ENCODE measurements at places on chromosomes 2 and 18. TPM values are rescaled to one million over a fixed set of nuclear protein-coding genes. Genes with fewer than 3 reads are reported as not detected.

DNA sequence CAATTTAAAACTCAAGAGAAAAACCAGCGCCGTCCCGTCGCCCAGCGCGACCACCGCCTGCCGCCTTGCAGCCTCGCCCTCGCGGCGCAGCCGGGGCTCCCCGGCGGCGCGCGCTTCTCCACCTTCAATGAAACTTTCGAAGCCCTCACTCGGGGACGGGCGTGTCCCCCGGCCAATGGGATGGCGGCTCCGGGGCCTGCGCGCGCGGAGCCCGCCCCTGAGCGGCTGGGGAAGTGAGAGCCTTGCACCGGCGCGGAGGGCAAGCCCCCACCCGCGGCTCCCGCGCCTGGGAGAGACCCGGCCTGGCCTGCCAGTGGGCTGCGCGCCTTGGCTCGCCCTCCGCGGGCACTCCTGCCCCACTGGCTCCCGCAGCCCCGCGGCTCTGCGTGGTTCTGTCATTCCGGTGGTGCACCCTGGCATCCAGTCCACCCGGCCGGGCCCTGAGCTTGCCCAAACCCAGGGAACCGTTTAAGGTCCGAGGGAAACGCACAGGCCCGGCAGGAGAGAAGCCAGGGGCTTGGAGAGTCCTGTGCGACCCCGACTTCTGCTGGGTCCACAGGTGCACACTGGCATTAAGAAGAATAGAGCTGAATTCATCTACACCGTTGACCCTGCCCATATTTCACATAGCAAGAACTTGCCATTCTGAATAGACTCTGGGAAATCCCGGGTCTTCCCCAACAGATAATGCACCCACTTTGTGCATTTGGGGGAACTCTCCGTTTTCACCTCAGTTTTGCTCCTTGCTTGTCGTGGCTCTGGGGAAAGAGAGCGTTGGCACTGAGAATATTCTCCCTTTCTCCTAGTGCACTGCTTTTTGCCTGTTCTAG, at the start of gene PIEZO2:
PIEZO2 (minus strand) TSS at position 129 of the 830 bp plus-strand sequence. CDS start 981 bp downstream, outside the sequence.
- DNase-seq: peak; percentile 65

- peak; percentile 54 for DNase-seq
Measured at GRCh38 chr18:68447286-68447685, 267.6 kb downstream of the TMX3 start.

DNA sequence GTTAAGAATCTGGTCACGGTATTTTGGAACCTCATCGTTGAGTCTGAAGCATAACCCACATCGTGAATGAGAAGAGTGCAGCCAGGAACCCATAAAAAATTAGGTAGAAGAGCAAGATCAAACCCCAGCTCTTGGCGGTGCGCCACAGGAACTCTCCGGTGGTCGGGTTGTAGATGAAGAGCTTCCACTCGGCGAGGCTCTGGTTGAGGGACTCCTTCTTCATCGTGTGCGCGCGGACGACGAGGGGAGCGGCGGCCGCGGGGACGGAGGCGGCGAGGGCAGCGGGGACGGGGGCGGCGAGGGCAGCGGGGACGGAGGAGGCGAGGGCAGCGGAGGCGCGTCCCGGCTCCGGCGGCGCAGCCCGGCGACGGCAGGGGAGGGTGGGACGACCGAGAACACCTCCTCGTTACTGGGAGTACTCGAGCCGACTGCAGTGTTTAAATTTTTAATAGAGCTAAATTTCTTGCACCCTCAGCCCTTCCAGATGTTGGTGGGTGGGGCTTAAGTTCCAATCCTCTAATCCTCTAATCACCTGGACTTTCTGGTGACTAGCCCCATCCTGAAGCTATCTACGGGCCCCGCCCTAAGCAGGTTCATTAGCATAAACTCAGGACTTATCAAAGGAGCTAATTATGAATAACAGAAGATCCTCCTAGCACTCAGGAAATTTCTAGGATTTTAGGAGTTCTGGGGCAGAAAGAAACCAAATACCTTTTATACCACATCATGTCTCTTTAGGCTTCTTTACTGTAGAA, 20.4 kb upstream of the PAPOLG start:
- no peak for DNase-seq

DNA sequence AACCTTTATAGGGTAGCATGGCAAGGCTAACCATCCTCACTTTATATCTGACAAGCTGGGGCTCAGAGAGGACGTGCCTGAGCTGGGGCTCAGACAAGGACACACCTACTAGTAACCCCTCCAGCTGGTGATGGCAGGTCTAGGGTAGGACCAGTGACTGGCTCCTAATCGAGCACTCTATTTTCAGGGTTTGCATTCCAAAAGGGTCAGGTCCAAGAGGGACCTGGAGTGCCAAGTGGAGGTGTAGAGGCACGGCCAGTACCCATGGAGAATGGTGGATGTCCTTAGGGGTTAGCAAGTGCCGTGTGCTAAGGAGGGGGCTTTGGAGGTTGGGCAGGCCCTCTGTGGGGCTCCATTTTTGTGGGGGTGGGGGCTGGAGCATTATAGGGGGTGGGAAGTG, 1.2 kb upstream of the DES start:
- DNase-seq: no peak

- DNase-seq: no peak
Measured at GRCh38 chr2:26924731-26925099, 45.7 kb upstream of the MAPRE3 start.

GRCh38 chr2:225002039-225002655, 40.1 kb downstream of the DOCK10 start:
- DNase-seq: peak; percentile 78

DNA sequence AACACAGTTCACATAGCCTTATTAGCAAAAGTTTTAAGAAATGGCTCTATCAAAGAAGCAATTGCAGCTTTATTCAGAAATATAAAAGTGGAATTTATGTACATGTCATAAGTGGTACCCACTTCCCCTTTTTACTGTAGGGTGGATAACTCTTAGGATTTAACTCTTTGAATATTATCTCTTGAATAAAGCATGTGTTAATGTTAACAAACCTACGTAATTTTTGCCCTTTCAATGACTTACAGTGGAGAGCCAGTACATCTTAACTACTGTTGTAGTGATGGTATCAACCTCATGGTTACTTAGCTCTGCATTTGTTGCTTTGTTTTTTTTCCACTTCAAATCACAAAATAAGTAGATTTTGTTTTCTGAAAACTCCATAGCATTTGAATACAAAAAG, 8.8 kb downstream of the NABP1 start:
- DNase-seq: no peak

- no peak for DNase-seq
Measured at GRCh38 chr2:132884705-132885104, 214.7 kb upstream of the LYPD1 start.

GRCh38 chr2:193523662-193524061, 1328.9 kb upstream of the TMEFF2 start:
- DNase-seq: no peak

DNA sequence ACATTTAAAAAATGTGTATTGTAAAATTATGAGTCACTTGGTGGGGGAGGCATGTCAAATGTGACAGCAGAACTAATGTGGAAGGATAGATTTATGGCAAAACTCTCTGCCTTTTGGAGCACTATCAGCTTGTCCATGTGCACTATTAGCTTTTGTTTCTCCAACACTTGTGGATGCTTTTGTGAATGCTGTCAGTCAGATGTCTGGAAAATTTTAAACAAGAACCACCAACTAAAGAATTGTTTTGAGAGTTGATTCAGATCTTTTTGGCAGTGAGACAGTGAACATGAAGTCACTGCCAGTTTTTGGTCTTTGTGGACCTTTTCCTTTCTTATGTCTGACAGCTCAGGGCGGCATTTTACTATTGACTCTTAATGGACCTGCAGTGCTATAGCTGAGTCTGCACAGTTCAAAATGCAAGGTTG, 72.4 kb downstream of the KIAA1328 start:
- DNase-seq: peak; percentile 24

GRCh38 chr2:96204836-96205624, 3.6 kb downstream of the STARD7 start:
- DNase-seq: no peak

GRCh38 chr2:167293172-167293781, 405.0 kb downstream of the XIRP2 start:
- peak; percentile 16 for DNase-seq

Gene INPP5D
- total RNA-seq: under 0.01 TPM

Gene CD207
- not detected for total RNA-seq

Gene OBSL1
- 21.4 TPM for total RNA-seq

Gene NFE2L2
- total RNA-seq: 83.5 TPM

Data from IMR-90 (cell line).